Stimulated activated CD4-positive, alpha-beta T cell treated with anti-CD3 and anti-CD28 coated beads, TNF-alpha, amount 100 ng/mL, for 1 hour (primary cell): ENCODE measurements at places on chromosomes 7 and 10.

GRCh38 chr7:128437426-128438332, 18.0 kb upstream of the HILPDA start:
- DNase-seq, result no peak

DNA sequence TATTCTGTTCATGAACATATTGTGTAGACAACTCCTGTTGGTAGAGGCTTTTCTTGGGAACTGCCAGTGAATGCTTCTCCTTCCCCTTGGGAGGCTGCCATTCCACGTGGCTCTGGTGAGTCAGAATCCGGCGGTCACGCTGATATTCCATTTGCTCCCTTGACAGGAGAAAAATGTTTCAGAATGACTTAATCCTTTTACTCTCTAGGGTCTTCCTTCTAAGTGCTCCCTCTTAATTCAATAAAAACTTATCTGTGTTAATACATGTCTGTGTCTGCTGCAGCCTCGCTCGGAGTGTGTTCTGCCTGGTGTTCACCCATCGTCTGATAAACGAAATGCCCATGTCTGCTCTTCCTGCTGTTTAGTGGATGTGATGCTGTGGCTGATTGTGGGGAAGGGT, 278.6 kb downstream of the ARHGAP12 start:
- DNase-seq, result no peak

DNA sequence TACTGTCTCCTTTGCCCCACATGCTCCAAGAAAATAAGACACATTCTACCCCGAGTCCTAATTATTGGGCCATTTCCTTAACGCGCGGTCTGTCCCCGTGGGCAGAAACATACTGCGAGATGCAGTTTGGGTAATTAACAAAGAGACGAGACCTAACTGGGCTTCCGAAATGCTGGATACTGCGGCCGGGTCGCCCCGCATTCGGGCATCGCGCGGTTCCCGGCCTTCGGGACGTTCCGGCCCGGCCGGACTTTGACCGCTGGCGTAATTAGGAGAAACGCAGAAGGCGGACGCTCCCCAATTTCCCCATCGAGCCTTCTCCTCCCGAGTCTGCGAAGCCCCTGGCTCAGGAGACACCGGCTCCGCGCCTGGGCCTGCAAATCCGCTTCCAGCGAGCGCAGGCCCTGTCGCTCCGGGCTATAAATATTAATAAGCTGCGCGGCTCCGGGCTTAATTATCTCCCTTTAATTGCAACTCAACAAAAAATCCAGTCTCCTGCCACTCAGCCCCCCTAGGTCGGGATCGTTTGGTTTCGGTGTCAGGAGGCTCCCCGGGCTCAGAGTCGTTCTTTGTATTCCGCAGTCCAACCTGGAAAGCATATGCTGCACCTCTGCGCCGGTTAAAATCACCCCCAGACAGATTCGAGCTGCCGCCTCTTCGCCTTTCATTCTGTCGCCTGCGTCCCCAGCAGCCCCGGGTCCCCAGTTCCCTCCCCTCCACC, 131.5 kb downstream of the SPAG6 start:
- no peak for DNase-seq

GRCh38 chr10:69826094-69826493, 24.4 kb downstream of the COL13A1 start:
- no peak for DNase-seq

DNA sequence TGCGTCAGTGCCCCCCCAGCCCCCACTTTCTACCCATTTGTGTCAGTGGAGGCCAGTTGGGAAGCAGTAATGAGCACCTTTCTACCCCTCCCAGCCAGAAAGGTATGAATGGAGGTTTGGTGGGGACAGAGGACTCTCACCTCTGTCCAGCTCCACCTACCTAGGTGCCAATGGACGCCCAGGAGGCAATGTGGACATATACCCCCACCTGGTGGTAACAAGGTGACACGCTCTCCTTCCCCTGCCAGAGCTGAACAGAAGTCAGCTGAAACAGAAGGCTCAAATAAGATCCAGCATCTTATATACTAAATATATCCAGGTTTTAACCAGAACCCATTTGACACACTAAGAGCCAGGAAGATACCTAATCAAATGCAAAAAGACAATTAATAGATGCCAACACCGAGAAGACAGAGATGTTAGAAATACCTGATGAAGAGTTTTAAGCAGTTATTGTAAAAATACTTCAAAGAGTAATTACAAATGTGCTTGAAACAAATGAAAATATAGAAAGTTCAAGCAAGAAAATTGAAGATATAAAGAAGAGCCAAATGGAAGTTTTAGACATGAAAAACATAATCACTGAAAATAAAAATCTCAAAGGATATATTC, 18.4 kb upstream of the SORCS3 start:
- DNase-seq, result no peak

DNA sequence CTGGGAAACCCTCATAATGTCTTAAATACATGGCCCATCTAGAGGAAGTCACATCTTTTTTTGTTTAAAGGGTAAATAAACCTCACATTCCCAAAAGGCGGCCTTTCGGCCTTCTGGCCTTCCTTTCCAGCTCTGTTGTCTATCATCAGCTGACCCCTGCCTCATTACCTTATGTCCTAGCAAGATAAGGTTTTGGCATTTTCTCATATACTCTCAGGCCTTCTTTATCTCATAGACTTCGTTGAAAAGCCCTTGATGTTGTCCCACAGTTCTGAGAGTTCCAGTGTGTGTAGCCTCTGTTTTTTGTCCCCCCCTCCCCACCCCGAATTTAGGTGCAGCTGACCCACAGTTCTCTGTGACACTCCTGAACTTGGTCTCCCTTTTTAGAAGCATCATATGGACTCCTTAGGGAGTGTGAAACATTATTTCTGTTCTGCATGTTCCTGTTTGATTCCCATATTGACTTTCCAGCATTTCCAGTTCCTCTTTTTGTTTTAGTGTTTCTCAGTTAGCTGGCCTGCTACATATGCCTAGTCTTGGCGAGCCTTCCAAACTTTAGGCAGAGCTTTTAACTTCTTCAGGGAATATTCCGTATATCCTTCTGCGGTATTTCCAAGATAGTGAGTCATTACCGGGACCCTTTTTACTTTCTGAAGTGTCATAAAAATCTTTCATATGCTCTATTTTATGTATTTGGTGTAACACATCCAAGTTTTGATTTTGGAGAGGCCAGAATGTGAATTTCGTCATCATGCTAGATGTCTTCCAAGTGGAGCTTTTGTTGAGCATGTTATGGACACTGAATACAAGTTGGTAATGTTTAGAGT, 138.5 kb downstream of the LRRC4 start:
- DNase-seq, result no peak

GRCh38 chr7:3767917-3768777, 467.1 kb downstream of the SDK1 start:
- DNase-seq, result no peak

GRCh38 chr7:26081638-26082037, 70.4 kb upstream of the NFE2L3 start:
- no peak for DNase-seq

- no peak for DNase-seq
These were observed 22.7 kb upstream of the AKR1B10 start for GRCh38 chr7:134504660-134505164.

GRCh38 chr7:41328544-41328943, 374.3 kb downstream of the INHBA start:
- no peak for DNase-seq
